GOT3 (cell line): ENCODE measurements at places on chromosomes 2 and 18.

GRCh38 chr2:71153585-71154224 is 23.3 kb downstream of the MPHOSPH10 start:
- DNase-seq: no peak

- DNase-seq: no peak
Observed at GRCh38 chr2:172427990-172428831, 825 bp downstream of the ITGA6 start.

- DNase-seq: no peak
Observed at GRCh38 chr18:60389314-60389713, 16.7 kb upstream of the MC4R start.

GRCh38 chr18:25187521-25188192 is 164.3 kb downstream of the ZNF521 start:
- no peak for DNase-seq

GRCh38 chr2:149634103-149634502 is 46.5 kb upstream of the MMADHC start:
- no peak for DNase-seq

- no peak for DNase-seq
Observed at GRCh38 chr18:32530947-32531651, 60.4 kb upstream of the GAREM1 start.

- DNase-seq: no peak
Observed at GRCh38 chr18:58699551-58699950, 28.3 kb downstream of the MALT1 start.

GRCh38 chr2:146764301-146764700 is 1080.5 kb upstream of the ACVR2A start:
- DNase-seq: no peak

GRCh38 chr18:59719544-59720181 is 22.4 kb upstream of the CCBE1 start:
- no peak for DNase-seq

DNA sequence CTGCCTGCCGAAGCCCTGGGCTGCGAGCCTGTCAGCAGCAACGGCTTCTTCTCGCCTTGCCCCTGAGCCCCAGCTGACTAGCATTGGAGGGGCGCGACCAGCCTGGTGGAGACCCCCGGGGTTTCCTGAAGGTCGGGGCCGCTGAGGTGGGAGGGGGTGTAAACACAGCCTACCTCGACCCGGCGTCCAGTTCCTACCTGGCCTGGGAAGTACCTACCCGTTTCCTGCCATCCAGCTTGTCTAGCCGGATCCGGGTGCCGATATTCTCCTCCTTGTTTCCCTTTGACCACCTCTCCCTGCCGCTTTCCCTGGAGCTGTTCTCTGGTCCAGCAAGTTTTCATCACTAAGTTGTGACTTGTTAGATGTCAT is 511 bp downstream of the MOB4 start:
- DNase-seq: no peak

- DNase-seq: no peak
Observed at GRCh38 chr18:8439055-8439454, 170.2 kb upstream of the RAB12 start.

GRCh38 chr2:166516712-166517303 is 22.8 kb upstream of the SCN7A start:
- no peak for DNase-seq

GRCh38 chr2:74009577-74009976 is 24.9 kb downstream of the TET3 start:
- no peak for DNase-seq

- no peak for DNase-seq
Observed at GRCh38 chr2:233917116-233917515, at the start of gene TRPM8. Gene TRPM8 (plus strand): TSS chr2:233917373. CDS start chr2:233926538, 9,165 bp downstream.

DNA sequence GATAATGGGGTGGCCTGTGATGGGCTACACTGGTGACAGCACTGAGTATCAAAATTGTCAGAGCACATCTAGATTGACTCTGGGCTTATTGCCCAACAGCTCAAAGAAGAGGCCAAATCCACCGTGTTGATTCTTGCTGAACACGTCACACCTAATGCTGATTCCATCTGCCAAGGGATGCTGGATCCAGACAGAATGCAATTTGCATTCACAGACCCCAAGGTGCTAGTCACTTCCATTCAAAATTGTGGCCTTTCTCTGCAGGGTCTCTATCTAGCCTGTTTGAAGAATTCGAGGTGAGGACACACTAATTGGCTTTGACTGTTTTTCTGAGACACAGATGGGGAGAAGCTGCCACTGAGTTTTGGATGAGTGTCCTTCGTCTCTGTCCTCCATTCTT is 13.5 kb upstream of the GPR39 start:
- DNase-seq: no peak

DNA sequence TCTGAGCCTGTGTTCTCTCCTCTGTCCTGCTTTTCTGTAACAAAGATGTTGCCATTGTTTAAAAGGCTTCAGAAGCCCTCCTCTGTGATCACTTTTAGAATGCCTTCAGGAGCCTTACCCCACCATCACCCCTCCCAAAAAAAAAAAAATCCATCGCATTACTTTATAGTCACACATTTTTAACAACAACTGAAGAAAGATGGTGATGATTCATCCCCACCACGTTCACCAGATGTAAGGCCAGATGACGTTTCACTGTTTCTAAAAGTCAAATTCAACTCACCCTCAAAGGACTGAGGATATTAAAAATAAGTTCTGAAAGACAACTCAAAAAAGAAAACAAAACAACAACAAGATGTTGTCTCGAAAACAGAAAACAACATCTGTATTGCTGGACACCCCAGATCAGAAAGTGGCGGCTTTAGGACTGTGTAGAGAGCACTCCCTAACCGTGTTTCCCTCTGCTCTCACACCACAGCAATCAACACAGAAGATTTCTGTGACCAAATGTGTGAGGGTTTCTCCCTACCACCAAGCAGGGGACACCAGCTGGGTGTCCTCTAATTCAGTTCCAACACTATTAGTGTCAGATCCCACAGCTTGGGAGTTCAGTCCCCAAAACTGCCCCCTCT is 61.9 kb upstream of the CREB1 start:
- no peak for DNase-seq

DNA sequence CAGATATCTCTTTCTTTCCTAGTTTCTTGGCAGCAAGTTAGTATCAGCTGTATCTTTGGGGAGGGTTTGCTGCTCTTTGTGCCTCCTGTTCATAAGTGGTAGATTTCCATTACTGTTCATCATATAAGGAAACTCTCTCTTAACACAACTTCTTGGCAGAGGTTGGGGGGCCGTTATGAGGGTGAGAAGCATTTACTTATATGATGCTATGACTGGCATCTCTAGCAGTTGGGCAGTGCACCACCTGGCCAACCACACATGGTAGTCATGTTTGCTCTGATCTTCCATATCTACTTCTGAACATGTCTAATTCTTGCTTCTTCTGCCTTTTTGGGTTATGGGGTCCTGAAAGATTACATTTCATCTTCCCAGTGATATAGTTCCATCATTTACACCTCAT is 282.2 kb downstream of the CYRIA start:
- DNase-seq: no peak

GRCh38 chr2:41488888-41489287 is 558.9 kb upstream of the PKDCC start:
- DNase-seq: no peak

- DNase-seq: no peak
Observed at GRCh38 chr2:151891566-151892194, 63.5 kb upstream of the ARL5A start.

- no peak for DNase-seq
Observed at GRCh38 chr2:240013343-240013742, 11.8 kb downstream of the NDUFA10 start.

- no peak for DNase-seq
Observed at GRCh38 chr2:230749111-230749510, 36.5 kb downstream of the CAB39 start.

DNA sequence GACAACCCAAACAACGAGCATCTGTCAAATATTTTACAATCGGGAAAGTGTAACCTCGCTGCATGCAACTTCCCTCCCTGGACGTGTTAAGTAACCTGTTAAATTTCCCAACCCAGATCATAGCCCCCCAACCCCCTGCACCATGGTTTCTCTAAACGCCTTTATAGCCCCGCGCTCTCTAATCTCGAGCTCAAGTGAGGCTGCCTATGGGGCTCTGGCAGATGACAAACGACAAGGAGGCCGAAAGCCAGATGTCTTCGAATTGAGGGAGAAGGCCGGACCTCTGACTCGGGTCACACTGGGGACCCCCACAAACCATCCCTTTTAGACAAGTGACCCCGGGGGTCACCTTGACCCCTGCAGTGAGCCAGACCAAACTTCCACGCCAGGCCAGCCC is 526 bp downstream of the COX7A2L start:
- DNase-seq: no peak

GRCh38 chr18:27549335-27550039 is 364.4 kb upstream of the CHST9 start:
- DNase-seq: no peak

GRCh38 chr2:148814860-148815419 is 60.1 kb upstream of the KIF5C start:
- DNase-seq: no peak

GRCh38 chr2:53787614-53788289 is 908 bp downstream of the ERLEC1 start:
- DNase-seq: no peak

- DNase-seq: no peak
Observed at GRCh38 chr2:111185361-111186022, 64.8 kb downstream of the BCL2L11 start.

DNA sequence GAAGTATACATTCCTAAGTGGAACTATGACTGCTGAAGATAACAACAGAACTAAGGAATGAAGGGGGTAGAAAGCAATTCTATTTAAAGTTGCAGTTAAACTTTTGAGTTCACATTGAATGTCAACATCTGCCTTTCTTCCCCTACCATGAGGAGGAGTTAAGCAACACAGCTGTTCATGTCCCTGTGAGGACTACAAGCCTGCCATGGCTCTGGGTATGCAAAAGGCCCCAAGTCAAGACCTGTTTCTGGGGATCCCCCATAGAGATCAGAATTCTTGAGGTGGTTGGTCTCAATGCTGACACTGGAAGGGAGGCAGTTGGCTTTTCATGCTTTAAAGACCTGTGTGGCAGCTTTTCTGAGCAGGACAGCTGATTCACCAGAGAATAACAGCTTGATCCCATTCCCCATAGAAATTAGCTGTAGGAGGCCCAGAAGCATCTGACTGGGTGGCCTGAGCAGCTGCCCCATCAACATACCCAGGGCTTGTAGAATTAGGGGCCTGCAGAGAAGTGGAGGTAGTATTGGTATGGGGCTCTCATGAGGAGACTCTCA is 131.0 kb downstream of the SETBP1 start:
- no peak for DNase-seq

- DNase-seq: no peak
Observed at GRCh38 chr2:189171956-189172609, 7.5 kb downstream of the COL5A2 start.

DNA sequence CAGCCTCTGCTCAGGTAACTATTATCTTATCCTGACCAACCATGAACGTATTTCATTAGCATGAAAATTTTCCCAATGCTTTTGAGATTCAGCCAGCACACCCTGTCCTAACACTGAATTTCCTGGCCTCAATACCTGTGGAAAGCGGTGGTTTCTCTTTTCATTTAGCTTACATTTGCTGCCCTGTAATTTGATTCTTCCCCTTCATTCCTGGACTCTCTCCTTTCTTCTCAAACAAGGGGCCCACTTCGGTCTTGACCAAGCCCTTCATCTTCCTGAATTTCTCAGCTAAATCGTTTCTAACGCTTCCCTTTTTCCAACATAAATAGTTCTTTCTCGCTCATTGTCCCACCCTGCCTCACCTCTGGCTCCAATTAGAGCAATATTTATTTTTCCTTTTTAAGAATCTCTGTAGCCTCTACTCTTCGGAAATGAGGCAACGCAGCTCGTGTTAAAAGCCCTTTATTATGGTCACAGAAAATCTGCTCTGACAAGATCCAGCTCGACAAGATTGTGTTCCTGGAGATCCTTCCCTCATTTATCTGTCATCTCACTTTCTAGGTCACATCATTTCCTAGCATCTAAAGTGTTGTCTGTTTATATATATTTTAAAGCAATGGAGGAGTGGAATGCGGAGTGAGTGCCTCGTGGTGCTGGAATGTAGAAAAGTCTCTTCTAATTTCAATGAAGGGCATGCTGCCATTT is 49.5 kb upstream of the BCL11A start:
- no peak for DNase-seq

GRCh38 chr2:213834331-213834730 is 550.1 kb downstream of the SPAG16 start:
- no peak for DNase-seq

DNA sequence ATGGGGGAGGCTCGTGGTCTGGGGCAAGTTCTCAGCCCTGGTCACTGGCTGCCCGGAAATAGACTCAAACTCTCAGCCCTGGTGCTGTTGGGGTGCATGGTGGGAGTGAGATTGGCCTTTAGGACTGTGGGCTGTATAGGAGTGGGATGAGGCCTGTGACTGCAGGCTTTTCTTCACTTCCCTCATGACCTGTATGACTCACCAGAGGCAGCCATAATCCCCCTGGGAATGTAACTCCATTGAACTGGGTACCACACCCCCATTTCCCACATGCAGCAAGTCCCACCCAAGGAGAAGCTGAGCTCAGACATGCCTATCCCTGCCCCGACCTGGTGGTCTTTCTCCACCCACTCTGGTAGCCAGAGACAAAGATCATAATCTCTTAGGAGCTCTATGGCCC is 177.7 kb upstream of the OSR1 start:
- no peak for DNase-seq

DNA sequence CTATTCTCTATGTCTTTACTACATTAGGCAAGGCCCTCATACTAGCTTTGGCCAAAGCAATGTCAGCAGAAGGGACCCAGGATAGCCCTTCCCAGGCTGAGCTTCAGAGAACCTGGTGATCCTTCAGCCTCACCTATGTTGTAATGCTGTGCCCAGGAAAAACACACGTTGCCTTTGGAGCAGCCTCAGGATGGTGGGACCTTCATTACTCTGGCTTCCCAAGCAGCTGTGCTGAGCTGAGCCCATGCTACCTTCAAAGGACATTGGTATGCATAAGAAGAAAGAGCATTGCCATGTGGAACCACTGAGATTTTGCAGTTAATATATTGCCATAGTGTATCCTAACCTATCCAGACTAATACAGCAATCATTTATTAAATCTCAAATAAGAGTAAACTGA is 756.4 kb upstream of the ID2 start:
- no peak for DNase-seq

DNA sequence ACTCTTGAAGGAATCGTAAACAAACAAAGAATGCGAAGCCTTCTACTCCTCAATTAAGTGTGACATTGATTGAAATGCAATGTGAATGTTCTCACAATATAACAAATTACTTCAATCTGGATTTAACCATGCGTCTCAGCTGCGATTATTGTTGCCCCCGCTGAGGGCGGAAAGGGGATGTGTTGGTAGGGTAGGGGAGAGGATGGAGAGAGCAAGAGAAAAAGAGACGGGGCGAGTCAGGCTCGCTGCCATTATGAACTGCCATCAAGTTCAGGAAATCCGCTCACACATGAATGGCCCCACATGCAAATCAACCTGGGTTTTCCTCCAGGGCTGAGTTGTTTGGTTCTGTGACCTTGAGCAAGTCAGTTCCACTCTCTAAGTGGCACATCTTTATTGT is 129.8 kb downstream of the PXDN start:
- no peak for DNase-seq
